ENCODE measurements at places on chromosomes 13 and 19. TPM values are rescaled to one million over a fixed set of nuclear protein-coding genes. Genes with fewer than 3 reads are reported as not detected.
A peak's percentile ranks its signal among the peaks of the same experiment; 100 is the strongest.

Gene PABPC3
- total RNA-seq = 0.13 TPM

DNA sequence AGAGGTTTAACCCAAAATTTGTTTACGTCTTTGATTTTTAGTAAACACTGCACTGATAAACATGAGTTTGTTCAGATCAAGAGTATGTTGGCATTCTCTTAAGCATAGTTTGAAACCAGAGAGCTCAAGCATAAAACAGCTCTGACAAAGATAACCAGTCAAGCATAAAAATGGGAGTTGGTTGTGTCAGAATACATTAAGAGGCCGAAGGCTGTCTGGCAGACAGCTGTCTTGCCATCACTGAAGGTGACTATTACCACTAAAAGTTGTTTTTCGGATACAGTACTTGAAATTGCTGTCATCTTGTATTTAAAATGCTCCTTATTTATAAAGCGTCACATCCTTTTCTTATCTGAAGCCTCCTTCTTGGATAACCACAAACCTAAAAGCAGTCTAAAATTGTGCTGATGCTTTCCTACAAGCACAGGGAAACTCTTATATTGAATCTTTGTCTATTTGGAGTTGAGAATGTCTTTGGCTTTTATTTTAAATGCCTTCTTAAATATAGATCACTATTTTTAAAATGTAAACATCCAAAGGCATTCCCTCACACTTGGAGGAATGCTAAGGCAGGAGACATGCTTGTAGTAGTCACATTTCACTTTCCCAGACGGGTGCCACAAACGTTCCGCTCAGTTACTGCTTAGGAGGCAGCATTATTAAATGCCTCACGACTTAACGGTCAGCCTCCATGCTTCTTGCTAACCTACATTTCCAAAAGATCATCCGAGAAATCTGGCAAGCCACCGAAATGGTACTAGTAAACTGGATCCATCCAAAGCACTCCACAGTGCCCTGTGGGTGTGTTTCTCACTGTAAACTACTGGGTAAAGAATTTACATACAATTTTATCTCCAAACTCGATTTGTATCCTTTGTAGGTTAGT is 1.5 kb downstream of the SMAD9 start:
- no peak for DNase-seq

DNA sequence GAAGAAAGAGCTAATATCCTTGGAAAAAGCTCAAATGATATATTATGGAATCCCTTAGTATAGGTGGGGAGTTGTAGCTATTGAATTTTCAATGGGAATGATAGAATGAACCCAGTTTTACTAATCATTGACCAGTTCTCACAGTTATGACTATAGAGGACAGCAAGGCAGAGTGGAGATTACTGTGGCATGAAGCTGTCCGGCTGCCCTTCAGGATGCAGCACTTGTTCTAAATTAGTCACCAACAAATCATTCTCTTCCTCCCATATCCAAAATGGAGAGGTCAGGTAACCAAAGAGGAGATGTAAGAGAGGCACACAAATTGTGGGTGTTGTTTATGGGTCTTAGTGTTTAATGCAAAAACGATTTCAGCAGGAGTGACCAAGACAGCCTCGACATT is 1490.0 kb upstream of the MIR17HG start:
- DNase-seq = no peak

DNA sequence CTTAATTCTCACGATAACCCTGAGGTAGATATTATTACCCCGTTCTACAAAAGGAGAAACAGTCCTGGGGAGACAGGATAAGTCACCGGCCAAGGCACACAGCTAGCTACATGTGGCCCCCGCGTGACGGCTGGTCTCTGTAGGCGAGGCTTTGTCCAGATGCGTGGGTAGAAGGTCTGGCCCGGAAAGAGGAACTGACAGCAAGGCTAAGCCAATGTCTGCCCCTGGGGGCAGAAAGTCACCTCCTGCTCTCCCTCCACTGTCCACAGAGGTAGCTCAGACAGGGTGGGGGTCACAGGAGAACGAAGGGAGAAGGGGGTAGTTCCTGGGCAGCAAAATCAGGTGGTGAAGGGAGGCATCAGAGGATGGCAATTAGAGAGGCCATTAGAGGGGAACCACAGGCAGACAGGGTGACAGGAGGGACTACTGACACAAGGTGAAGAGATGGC is 1.8 kb downstream of the APOC4 start:
- DNase-seq = peak; percentile 81

DNA sequence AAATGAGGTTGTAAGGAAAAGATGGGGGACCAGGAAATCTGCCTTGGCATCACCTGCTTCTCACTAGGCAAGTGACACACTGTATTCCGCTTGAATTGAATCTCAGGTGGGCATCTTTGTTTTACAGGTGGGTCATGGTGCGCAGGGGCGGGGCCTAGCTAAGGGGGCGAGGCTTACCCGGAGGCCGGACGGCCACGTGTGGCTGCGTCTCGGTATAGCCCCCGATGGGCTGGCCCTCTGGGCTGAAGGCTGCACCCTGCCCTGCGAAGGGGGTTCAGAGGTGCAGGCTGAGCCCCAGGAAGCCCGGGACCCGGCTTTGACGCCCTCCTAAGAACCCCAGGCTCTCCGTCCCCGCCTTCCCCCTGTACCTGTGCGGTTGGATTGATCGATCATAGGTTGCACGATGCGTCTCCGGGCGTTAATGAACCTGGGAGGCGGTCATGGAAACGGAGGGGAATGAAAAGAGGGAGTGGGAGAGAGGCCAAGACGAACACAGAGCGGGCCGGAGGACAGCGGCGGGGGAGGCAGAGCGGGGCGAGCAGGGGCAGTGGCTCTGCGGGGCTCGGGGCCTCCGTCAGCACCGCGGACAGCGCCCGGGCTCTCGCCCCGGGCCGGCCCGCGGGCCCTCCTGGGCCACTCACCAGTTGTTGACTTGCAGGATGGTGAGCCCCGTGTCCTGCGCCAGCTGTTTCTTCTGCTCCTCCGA is 12.5 kb downstream of the MEIS3 start:
- DNase-seq = no peak

DNA sequence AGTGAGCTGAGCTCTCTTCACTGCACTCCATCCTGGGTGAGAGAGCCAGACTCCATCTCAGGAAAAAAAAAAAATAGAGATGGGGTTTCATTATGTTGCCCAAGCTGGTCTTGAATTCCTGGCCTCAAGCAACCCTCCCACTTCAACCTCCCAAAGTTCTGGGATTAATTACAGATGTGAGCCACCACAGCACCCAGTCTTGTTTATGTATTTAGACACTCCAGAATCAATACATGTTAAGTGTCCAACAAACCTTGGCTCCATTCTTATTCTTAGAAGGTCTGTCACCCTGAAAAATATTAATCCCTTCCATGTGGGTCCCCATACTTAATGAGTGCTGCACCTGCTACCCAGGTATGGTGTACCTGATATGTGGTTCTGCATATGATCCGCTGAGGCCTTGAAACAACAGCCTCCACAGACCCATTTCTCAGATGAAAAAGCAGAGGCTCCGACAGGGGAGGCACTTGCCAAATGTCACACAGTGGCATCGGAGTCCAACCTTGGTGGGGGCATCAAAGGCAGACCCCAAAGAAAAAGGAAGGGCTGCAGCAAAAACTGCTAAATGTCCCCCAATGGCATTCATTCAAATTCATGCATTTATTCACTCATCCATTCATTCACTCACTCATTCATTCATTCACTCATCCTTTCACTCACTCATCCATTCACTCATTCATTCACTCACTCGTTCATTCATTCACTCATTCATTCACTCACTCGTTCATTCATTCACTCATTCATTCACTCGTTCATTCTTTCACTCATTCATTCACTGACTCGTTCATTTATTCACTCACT is 16.7 kb downstream of the TICAM1 start:
- no peak for DNase-seq

- DNase-seq = no peak
Observed at GRCh38 chr13:84088996-84089395, 206.7 kb upstream of the SLITRK1 start.

Gene LMTK3
- 0.76 TPM for total RNA-seq

GRCh38 chr19:5960005-5961001 is 17.6 kb downstream of the RANBP3 start:
- no peak for DNase-seq

DNA sequence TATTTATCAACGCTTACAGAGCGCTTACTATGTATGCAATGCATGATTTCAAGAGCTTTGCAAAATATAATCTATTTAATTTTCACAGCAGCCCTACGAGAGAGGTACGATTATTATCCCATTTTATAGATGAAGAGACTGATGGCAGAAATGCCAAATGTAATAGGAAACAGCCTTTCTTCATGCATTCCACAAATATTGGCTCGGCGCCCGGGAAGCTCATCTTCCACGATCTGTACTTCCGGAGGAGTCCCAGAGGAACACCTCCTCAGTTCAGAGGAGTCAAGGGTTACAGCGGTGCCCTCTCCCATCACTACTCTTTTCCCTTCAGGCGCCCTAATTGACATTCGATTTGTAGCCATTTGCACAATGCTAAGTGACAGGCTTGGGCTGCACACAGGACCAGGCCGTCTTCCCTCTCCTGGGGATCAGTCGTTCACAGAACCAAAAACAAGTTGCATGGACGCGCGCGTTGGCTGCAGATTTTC is 1.1 kb upstream of the ARHGAP35 start:
- peak; percentile 92 for DNase-seq

DNA sequence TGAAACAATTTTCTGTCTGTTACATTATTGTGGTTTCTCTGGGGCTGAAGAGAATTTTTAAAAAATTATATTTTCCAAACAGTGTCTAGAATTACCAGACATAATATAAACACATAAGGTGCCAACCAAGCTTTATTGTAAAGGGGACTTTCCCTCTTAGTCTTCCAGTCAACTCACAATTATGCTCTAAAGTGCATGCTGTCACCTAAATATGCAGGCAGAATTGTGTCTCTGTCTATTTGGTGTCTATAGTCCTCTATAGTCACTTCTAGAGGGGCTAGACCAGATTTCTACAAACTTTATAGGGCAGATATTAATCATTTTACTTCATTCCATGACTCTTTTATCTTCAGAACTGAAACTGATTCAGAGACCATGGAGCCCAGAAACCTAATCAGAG is 12.8 kb downstream of the ZNF254 start:
- DNase-seq = no peak

GRCh38 chr13:28622286-28622685 is 36.6 kb upstream of the POMP start:
- DNase-seq = no peak

- no peak for DNase-seq
Observed at GRCh38 chr13:96684469-96684868, 309.8 kb downstream of the OXGR1 start.

Gene COLGALT1
- total RNA-seq = 84.0 TPM

DNA sequence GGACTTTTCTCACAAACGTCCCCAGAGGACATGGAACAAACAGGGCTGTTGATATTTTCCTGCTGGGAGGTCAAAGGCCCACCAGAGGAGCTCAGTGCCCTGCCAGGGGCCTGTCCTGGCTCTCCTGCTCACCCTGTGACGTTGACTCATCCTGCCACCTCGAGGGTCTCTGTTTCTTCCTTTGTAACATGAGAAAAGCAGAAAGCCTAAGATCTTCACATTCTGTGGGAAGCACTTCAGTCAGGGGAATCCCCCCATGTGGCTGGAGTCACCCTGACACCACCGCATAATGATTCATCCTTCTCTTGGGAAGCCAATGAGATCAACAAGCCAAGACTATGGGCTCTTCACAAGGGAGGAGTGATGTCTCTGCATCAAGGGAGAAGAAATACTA is 147.9 kb downstream of the KATNAL1 start:
- DNase-seq = no peak

Gene ACOD1
- total RNA-seq = not detected

DNA sequence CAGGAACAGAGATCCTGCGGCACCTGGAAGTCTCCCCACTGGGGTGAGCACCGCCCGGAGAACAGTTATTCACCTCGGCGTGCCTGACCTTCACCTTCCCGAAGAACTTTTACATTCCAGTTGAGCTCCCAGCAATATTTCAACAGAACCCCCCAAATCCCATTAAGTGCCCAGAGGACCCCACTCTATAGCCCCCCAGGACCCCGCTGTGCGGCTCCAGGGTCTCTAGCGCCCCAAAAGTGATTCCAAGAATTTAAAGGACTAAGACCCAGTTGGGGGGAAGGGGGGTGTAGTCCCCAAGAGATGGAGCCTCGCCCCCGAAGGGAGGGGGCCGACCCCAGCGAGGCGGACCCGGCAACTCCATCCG is 480 bp downstream of the GPR108 start:
- DNase-seq = no peak

Gene FAAP24
- total RNA-seq = 0.89 TPM

Gene TMPRSS9
- total RNA-seq = not detected

DNA sequence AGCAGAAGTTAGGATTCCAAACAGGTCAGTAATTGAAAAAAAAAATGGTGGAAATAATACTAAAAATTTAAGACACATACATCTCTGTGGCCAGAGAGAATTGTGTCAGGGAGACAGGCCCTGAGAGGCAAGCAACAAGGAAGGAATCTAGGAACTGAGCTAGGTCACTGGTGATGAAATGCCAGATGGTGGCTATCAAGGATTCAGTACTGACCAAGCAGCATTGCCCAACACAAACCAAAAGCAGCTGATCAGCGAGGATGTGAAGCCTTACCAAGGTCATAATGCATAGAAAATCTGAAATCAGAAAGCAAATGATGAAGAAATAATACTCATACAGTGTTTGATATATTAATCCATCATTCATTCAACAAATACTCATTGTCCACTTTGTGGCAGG is 905.0 kb downstream of the GPC5 start:
- DNase-seq = no peak

DNA sequence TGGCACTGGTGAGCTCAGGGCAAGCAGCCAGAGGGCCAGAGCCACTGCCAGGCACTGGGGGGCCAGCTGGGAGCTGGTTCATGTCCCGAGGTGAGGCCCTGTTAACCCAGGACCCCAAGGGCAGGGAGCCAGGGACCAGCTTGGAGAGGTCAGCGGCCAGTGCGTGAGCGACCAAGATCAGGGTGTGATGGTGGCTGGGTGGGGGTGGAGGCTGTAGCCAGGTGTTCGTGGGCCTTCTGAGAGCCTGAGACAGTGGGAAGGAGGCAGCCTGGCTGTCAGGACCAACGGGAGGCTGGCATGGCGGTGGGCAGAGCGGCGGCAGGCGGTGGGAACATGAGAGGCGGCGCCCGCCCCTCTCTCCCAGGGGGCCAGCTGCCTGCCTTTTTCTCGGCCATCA is 8.1 kb upstream of the KPTN start:
- no peak for DNase-seq

Gene C19orf85
- not detected for total RNA-seq

Gene IRGC
- total RNA-seq = not detected

DNA sequence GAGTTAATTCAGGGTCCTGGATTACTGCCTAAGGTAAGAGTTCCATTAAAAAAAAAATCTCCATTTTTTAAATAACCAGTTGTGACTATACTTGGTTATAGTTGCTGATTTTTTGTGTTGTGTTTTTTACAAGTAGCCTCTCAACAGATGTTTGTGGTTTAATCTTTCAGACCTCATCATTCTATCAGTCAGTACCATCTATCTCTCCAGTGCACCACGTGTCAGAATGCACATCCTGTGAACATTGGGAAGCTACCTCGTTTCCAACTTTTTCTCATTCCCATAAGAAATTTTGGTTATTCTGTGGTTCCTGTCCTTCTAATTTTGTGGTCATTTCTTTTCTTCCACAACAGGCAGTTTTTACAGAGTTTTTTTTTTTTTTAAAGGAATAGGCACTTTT is 39.2 kb downstream of the WDFY2 start:
- DNase-seq = no peak

Data from sciatic nerve (tissue), 2 donors.